ENCODE measurements at places on chromosomes 13 and 19.

GRCh38 chr13:83088858-83089257 lies 793.4 kb downstream of the SLITRK1 start:
- DNase-seq = no peak

GRCh38 chr19:40623403-40624251 lies 22.5 kb downstream of the LTBP4 start:
- no peak for DNase-seq

DNA sequence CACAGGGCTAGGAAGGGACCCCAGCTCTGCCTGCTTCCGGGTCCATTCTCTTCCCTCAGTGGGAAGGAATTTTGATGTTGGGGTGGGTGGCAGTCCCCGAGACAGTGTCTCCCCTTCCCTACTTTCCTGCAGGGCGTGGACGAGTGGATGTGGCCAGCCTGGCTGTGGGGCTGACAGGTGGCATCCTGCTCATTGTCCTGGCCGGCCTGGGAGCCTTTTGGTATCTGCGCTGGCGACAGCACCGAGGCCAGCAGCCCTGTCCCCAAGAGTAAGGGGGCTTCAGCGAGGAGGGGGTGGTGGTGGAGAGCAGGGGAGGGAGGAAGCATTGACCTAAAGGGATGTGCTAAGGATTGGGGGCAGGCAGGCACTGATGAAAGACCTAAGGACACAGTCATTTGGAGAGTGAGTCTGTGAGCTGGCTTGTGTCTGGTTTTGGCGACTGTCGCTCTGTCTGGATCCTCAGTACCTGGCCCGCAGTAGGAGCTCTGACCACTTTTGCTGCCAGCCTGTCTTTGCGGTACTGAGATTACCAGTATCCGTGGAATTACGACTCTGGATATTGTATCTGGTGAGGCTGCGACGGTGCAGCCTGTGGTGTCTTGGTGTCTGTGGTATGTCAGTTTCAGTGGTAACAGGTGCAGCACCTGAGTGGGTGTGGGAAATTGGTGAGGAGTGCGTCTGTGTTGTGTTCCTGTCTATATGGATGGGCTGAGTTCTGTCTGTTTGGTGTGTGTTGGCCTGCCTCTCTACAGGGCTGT lies 2.4 kb upstream of the PRR12 start:
- no peak for DNase-seq

GRCh38 chr13:91052876-91053275 lies 294.6 kb upstream of the MIR17HG start:
- DNase-seq = no peak

DNA sequence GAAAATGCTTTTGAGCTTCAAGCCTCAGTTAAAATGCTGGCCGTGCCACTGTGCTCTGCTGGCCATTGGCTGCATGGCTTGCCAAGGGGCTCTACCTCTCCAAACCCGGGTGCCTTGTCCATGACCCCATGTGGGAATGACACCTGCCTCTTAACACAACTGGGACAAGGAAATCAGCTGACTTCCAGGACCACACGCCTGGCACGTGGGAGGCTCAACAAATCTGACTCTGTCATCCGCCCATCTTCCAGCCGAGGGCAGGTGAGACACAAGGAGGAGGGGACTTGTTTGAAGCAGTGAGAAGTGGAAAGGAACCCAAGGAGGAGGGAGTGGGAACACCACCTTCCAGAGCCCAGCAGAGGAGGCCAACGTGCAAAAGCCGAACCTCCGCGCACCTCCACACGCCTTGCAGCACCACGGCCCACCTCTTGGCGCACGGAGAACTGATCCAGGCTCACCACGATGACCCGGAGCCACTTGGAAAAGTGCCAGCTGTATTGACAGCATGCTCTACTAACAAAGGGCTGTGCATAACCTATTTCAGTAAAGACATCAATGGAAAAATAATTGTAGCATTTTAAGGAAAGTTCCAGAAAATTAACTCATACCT lies 38.3 kb downstream of the COL4A1 start:
- DNase-seq = no peak
